Gastrocnemius medialis (tissue), 4 donors: ENCODE measurements at places on chromosomes 3 and 15. TPM values are rescaled to one million over a fixed set of nuclear protein-coding genes. Genes with fewer than 3 reads are reported as not detected.

KBTBD8 gene
- total RNA-seq = 1.1 TPM

GCNT3 gene
- not detected for total RNA-seq

DNA sequence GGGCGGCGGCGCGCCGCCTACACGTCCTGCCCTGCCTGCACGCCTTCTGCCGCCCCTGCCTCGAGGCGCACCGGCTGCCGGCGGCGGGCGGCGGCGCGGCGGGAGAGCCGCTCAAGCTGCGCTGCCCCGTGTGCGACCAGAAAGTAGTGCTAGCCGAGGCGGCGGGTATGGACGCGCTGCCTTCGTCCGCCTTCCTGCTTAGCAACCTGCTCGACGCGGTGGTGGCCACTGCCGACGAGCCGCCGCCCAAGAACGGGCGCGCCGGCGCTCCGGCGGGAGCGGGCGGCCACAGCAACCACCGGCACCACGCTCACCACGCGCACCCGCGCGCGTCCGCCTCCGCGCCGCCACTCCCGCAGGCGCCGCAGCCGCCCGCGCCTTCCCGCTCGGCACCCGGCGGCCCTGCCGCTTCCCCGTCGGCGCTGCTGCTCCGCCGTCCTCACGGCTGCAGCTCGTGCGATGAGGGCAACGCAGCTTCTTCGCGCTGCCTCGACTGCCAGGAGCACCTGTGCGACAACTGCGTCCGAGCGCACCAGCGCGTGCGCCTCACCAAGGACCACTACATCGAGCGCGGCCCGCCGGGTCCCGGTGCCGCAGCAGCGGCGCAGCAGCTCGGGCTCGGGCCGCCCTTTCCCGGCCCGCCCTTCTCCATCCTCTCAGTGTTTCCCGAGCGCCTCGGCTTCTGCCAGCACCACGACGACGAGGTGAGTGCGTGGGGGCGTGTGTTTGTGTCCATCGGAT, 602 bp downstream of the TRIM71 start:
- H3K27me3 ChIP-seq = peaks cover 58% of the 10 kb centered on the region
- no peak overlapping the region for H3K4me3 ChIP-seq
- DNase-seq = no peak
- H3K36me3 ChIP-seq = no peaks in the 10 kb centered on the region
- H3K27ac ChIP-seq = no peak overlapping the region

DNA sequence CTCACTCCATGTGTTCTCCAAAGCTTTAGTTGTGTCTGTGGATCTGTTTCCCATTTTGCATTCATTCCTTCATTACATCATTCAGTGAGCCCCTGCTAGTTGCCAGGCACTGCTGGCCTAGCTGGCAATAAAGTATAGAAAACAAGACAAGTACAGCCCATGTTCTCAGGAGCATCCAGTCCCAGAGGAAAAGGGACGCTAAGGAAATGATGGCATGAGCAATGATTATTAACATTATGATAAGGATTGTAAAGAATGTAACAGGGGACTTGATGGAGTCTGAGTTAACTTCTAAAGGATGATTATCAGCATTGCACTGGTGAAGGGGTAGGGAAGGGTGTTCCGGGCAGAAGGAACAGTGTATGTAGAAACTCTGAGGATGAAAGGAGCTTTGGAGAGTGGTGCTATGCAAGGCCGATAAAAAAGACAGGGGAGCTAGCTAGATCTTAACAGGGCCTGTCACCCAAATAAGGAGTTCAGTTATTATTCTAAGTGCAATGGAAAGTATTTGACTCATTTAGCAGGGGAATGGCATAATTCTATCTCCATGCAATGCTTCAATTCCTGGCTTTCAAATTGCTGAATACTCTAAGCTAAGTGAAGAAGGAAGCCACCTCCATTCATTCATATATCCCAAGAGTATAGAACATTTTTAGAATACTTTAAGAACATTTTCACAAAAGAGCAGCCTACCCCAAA, 258.2 kb upstream of the STT3B start:
- no peaks in the 10 kb centered on the region for H3K4me1 ChIP-seq
- H3K4me3 ChIP-seq = no peak overlapping the region
- no peaks in the 10 kb centered on the region for H3K36me3 ChIP-seq
- H3K27me3 ChIP-seq = no peaks in the 10 kb centered on the region

DNA sequence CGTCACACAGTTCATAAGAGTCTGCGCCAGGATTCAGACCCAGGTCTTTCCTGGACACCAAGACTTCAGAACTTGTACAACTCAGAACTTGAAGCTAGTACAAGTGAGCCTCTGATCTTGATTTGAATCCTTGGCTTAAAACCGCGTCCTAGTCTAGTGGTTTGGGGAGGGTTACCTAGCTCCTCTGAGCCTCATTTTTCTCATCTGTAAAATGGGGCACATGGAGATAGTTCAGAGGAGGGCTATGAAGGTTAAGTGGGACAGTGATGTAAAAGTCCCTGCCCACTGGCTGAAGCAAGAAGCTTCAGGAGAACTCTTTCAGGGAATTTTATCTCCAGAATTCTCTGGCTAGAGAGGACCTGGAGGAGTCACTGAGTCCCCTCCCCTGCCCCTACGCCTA, 48.7 kb upstream of the LCTL start:
- no peak for DNase-seq
- no peaks in the 10 kb centered on the region for H3K36me3 ChIP-seq
- no peaks in the 10 kb centered on the region for H3K27me3 ChIP-seq
- H3K27ac ChIP-seq = no peak overlapping the region
- no peak overlapping the region for H3K4me3 ChIP-seq

DNA sequence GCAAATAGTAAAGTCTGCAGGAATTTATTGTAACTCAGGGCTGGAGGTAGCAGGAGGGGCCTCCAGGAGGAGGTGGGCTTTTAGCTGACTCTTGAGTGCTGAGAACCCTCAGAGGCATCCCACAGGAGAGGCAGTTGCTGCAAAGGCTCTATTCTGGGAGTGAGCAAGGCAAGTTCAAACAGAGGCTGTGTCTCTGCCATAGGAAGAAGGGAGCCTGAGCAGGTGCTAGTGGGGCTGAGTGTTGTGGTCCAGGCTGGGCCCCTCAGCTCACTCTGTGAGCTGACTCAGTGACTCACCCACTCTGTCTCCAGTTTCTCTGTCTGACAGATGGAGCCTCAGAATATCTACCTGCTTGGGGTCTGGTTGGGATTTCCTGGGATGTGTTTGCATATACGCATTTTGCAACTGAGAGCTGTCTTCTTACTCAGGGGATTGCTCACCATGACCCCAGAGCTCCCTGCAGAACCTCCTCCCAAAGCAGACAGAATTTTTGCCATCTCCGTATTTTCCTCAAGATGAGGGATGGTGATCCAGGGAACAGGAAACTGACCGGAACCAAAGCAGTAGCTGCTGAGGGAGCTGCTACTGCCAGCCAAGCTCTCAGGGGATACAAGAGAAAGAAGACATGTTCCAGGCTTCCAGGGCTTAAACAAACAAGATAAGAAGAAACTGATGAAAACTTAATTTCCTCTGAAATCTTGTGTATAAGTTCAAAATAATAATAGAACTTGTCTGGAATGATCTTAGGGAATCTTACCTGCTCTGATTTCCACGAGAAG, 13.6 kb upstream of the NOX5 start:
- no peak overlapping the region for H3K27ac ChIP-seq
- H3K36me3 ChIP-seq = no peaks in the 10 kb centered on the region
- peaks cover 9% of the 10 kb centered on the region for H3K4me1 ChIP-seq
- no peak overlapping the region for H3K4me3 ChIP-seq

DNA sequence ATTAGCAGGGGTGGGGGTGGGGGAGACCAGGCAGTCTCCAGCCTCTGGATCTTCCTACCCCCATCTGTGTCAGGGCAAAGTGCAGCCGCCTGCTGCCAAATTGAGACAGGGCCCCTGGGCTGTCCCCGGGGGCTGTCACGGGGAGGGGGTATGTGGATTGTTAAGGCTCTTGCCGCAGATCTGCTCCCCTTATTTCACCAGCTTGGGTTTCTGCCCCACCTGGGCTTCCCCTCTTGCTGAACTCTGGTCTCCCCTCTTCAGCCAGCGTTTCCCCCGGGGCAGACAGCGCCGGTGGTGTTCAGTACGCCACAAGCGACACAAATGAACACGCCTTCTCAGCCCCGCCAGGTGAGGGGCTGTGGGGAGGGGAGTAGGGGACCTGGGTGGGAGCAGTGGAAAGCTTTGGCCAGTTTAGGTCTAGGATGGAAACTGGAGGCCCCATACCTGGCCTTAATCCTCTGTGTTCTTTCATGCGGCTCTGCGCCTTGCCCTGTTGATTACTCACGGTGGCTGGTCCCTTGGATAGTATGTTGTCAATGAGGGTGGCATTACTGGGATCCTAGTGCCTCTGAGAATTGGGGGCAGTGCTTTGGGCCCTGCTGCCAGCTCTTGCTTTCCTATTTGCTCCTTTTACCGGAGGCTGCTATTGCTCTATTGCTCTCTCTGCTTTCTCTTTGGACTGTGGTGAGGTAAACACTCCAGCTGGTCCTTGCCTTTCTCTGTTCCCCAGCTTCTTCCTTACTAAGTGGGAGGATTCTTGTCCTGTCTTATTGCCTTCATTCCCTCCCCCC, 1.7 kb downstream of the EIF4G1 start:
- H3K4me1 ChIP-seq = peaks cover 60% of the 10 kb centered on the region
- DNase-seq = no peak
- H3K27ac ChIP-seq = peak overlapping the region; percentile 92
- H3K27me3 ChIP-seq = no peaks in the 10 kb centered on the region
- H3K4me3 ChIP-seq = peak overlapping the region; percentile 94

- H3K4me1 ChIP-seq = no peaks in the 10 kb centered on the region
- H3K4me3 ChIP-seq = no peak overlapping the region
- H3K27me3 ChIP-seq = no peaks in the 10 kb centered on the region
- no peak overlapping the region for H3K27ac ChIP-seq
- DNase-seq = no peak
- H3K36me3 ChIP-seq = no peaks in the 10 kb centered on the region
These were observed 398.0 kb downstream of the OTOL1 start for GRCh38 chr3:161894657-161895056.

DNA sequence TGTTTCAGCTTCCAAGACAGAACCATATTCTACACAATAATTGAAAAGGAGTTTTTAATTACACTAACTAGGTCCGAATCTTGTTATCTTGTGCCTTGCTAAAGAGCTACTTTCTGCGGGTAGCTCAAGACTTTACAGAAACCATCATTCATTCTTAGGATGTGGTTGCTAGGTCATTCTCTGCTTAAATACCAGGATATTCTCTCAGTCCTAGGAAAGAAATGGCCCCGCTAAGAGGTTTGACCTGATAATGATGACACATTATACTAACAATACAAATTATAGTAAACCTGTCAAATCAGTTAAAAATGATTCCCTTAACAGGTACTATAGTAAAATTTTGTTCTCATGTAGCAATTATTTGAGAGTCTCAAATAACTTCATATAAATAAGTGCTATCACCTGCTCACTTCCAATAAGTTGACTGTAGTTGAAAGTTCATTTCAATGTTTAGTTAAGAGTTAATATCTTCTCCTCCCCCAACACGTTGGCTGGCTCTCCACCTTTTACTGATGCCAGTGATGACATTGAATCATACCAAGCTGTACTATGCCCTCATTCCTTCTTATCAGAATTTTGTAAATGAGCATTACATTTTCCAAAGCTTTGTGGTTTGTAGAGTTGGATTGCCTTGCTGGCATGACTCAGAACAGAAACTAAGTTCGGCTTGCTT, 3.6 kb upstream of the C3orf85 start:
- DNase-seq = no peak
- no peak overlapping the region for H3K27ac ChIP-seq
- no peaks in the 10 kb centered on the region for H3K36me3 ChIP-seq
- H3K27me3 ChIP-seq = no peaks in the 10 kb centered on the region
- H3K4me3 ChIP-seq = no peak overlapping the region

DNA sequence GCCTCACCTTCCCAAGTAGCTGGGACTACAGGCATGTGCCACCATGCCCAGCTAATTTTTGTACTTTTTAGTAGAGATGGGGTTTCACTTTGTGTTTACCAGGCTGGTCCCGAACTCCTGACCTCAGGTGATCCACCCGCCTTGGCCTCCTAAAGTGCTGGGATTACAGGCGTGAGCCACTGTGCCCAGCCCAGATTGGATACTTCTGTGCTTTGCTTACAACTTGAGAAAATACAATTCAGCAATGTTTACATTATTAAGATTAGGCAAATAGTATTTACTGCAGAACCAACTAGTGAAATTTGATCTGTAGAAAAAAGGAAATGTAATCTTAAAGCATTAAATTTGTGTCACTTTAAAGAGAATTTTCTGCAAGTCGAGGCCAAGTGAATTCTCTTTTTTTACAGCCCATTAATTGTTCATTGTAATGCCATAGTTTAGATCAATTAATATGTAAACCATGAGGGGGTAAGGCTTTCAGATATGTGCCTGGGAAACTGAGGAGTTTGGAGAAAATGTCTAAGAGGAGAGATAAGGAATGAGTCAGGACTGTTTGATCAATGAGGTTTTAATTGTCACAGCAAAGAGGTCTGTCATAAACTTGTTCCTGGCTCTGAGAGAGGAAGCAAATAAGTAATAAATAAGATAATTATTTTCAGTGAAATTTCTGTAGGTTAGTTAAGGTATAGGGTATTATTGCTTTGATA, 15.3 kb downstream of the PYDC2 start:
- no peaks in the 10 kb centered on the region for H3K36me3 ChIP-seq
- no peak for DNase-seq
- no peak overlapping the region for H3K4me3 ChIP-seq

- H3K36me3 ChIP-seq = no peaks in the 10 kb centered on the region
- no peaks in the 10 kb centered on the region for H3K27me3 ChIP-seq
- no peak overlapping the region for H3K4me3 ChIP-seq
- H3K27ac ChIP-seq = no peak overlapping the region
- H3K4me1 ChIP-seq = no peaks in the 10 kb centered on the region
- DNase-seq = no peak
These were observed 325.2 kb downstream of the WDR72 start for GRCh38 chr15:53434174-53434678.

IL17RC gene
- 67.3 TPM for total RNA-seq

DNA sequence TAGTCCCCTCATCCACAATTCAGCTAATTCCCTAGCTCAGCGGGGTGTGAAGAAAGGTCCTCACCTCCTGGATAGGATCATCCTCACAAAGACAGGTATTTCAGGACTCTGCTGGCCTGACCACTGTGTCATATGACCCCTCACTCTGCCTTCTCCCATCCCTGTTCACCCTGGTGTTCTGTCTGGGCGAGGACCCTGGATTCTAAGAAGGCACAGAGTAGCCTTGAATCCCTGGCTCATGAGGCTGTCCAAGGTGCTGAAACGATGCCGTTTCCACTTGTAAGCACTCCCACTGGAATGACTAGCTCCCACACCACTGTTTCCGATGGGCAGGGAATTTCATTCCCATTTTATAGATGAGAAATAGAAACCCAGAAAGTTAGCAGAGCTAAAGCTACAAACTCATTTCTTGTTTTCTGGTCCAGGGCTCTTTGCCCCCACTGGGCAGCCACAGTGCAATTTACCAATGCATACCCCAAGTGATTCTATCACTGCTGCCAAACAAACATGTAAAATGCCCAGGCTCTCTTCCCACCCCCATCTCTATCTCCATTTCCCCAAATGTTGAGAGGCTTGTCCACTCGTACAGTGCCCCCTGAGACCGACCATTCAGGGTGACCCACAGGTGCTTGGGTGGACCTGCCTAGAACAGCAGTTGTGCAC, 83.2 kb downstream of the RAB11A start:
- no peaks in the 10 kb centered on the region for H3K4me1 ChIP-seq
- no peak overlapping the region for H3K27ac ChIP-seq
- H3K36me3 ChIP-seq = no peaks in the 10 kb centered on the region
- DNase-seq = no peak

GRCh38 chr3:137105277-137105977, 147.6 kb downstream of the IL20RB start:
- H3K27me3 ChIP-seq = no peaks in the 10 kb centered on the region
- H3K27ac ChIP-seq = no peak overlapping the region
- H3K4me3 ChIP-seq = no peak overlapping the region
- H3K36me3 ChIP-seq = no peaks in the 10 kb centered on the region
- no peak for DNase-seq

- no peaks in the 10 kb centered on the region for H3K4me1 ChIP-seq
- DNase-seq = no peak
- no peaks in the 10 kb centered on the region for H3K36me3 ChIP-seq
These were observed 297.9 kb downstream of the FHIT start for GRCh38 chr3:60953351-60953750.
